ENCODE measurements at places on chromosomes 1 and 21. TPM values are rescaled to one million over a fixed set of nuclear protein-coding genes. Genes with fewer than 3 reads are reported as not detected.

TENT5C gene
- 0.77 TPM for total RNA-seq

MPZ gene
- total RNA-seq, result 2.3 TPM

RC3H1 gene
- total RNA-seq, result 38.1 TPM

GABPB2 gene
- total RNA-seq, result 3.8 TPM

MINDY1 gene
- 8.8 TPM for total RNA-seq

OLFM3 gene
- total RNA-seq, result not detected

CLCA1 gene
- not detected for total RNA-seq

TNFSF18 gene
- total RNA-seq, result not detected
